Melanocyte of skin (primary cell): ENCODE measurements at places on chromosomes 1 and 21. TPM values are rescaled to one million over a fixed set of nuclear protein-coding genes. Genes with fewer than 3 reads are reported as not detected.

SPRR2A gene
- not detected in 2 replicates for total RNA-seq

CD247 gene
- total RNA-seq: 0.33 TPM in 1 of 2 replicates, not detected in the other

HSPG2 gene
- 83.1 and 87.6 TPM in 2 replicates for total RNA-seq

SFN gene
- total RNA-seq: not detected in 2 replicates

AADACL3 gene
- total RNA-seq: not detected in 2 replicates

KCNT2 gene
- not detected in 2 replicates for total RNA-seq

PRXL2B gene
- 23.4 and 40.0 TPM in 2 replicates for total RNA-seq

FOXO6 gene
- total RNA-seq: 0.34 and 0.36 TPM in 2 replicates

IFI44 gene
- total RNA-seq: 184 and 255 TPM in 2 replicates

GBP7 gene
- total RNA-seq: not detected in 2 replicates

ENAH gene
- 51.3 and 59.1 TPM in 2 replicates for total RNA-seq

HAPLN2 gene
- total RNA-seq: 0.15 TPM in 1 of 2 replicates, not detected in the other

GABPB2 gene
- total RNA-seq: 7.9 and 10.9 TPM in 2 replicates

MCOLN2 gene
- 6.2 and 7.3 TPM in 2 replicates for total RNA-seq

HSD3B1 gene
- not detected in 2 replicates for total RNA-seq

ATP6V1G3 gene
- not detected in 2 replicates for total RNA-seq

DLGAP3 gene
- total RNA-seq: under 0.01 TPM in 1 of 2 replicates, not detected in the other

IL24 gene
- 9.5 and 9.6 TPM in 2 replicates for total RNA-seq

OR2M5 gene
- total RNA-seq: not detected in 2 replicates

DISP3 gene
- under 0.01 TPM in 1 of 2 replicates, not detected in the other for total RNA-seq

PARS2 gene
- 5.9 and 6.9 TPM in 2 replicates for total RNA-seq

AKR7A3 gene
- 0.36 and 0.69 TPM in 2 replicates for total RNA-seq

KRTAP11-1 gene
- total RNA-seq: not detected in 2 replicates
